Skin of body (tissue), 3 donors: ENCODE measurements at places on chromosomes 3 and 15.

DNA sequence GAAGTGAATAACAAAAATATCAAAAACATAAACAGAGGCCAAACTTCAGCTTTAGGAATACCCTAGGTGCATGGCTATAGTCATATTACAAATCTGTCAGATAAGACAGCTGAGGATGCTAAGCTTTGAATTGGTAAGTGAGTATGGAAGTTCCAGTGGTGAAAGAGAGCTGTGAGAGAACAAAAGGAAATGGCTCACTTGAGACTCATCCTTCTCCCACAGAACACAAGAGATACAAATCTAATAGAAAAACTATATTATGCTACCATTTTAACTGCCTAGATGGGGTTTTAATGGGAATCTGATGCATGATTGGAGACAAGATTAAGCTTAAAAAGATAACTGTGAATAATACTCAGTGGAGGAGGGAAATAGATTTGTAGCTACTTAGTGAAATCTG lies 21.5 kb upstream of the PEX5L start:
- DNase-seq, result no peak

DNA sequence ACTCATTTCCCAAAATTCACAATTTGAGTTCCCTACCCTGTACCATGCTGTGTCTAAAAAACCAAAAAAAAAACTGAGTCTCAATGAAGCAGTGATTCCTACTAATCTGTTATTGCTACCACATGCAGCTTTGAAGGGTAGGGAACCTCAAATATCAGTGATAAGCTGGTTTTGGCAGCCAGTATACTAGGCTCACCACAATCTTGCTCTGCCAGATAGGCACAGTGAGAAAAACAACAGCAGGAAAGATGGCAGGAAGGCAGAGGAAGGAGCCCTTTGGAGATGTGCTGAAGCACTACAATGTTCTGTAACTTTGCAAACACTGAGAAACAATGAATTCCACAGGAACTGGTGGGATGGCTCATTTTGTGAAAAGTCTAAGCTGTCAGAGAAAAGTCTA lies 96.9 kb upstream of the UBP1 start:
- DNase-seq, result no peak

DNA sequence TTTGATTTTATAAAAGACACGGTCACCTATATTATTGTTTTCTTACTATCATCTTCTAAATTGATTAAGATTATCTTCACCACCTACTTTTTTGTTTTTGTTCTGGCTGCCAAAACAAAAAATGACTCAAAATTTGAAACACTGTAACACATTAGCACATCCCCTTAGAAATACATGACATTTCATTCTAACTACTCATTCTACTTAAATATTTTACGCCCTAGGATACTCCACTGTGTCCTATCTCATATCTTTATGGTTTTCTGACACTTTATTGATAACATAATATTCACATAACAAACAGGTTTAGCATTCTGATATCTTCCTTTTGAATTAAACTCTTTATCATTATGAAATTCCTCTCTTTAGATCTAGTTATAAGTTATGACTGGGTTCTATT lies 656.2 kb downstream of the GBE1 start:
- no peak for DNase-seq

GRCh38 chr3:168548719-168549118 lies 453.0 kb upstream of the GOLIM4 start:
- DNase-seq, result no peak

GRCh38 chr3:46702246-46703012 lies 1.2 kb downstream of the TMIE start:
- DNase-seq, result peak; percentile 34
